Heart left ventricle (tissue), 16 donors: ENCODE measurements at places on chromosomes 4 and X. TPM values are rescaled to one million over a fixed set of nuclear protein-coding genes. Genes with fewer than 3 reads are reported as not detected.

GRSF1 gene
- total RNA-seq = 99.2 TPM

PTTG2 gene
- 0.79 TPM for total RNA-seq

SMPX gene
- 586 TPM for total RNA-seq

MAGEB17 gene
- total RNA-seq = 0.19 TPM

CSAG2 gene
- total RNA-seq = not detected

RCHY1 gene
- total RNA-seq = 45.5 TPM
